ENCODE measurements at places on chromosomes 11 and 22.

- no peak for DNase-seq
Measured at GRCh38 chr11:130006929-130007328, 4.3 kb upstream of the PRDM10 start.

GRCh38 chr11:12691473-12691872 lies 17.3 kb downstream of the TEAD1 start:
- DNase-seq = no peak

GRCh38 chr11:23974051-23974450 lies 522.8 kb upstream of the LUZP2 start:
- DNase-seq = no peak

DNA sequence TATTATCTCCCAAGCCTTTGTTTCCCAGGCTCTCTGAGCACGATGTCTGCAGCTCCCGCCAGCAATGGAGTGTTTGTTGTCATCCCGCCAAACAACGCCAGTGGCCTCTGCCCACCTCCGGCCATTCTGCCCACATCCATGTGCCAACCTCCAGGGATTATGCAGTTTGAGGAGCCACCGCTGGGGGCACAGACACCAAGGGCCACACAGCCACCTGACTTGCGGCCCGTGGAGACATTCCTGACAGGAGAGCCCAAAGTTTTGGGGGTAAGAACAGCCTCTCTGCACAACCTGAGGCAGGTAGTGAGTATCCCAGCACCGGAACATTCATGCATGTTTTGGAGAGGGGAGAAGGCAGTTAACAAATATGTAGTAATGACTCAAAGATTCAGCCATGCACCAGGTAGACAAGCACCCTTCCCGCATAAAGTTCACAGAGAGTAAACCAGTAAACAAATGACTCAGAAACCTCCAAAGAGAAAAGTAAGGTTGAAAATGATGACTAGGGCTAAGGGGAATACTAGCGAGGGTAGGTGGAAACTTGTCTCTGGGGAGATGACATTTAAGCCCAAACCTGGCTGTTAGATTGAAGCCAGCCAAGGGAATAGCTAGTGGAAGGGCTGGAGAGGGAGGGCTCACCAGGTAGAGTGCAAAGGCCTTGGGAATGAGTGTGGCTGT lies 7.2 kb downstream of the MS4A15 start:
- no peak for DNase-seq

GRCh38 chr11:55732936-55733335 lies 40.3 kb upstream of the OR5D13 start:
- no peak for DNase-seq

GRCh38 chr22:29032014-29032475 lies 29.6 kb downstream of the C22orf31 start:
- DNase-seq = no peak

GRCh38 chr11:62860835-62861563 lies 19.7 kb upstream of the SLC3A2 start:
- DNase-seq = no peak

- DNase-seq = no peak
Measured at GRCh38 chr22:43431808-43432554, 20.2 kb downstream of the MPPED1 start.

- peak; percentile 12 for DNase-seq
Measured at GRCh38 chr22:32206774-32207758, 2.2 kb upstream of the RFPL2 start.

GRCh38 chr22:28826921-28827320 lies 26.6 kb upstream of the XBP1 start:
- no peak for DNase-seq

DNA sequence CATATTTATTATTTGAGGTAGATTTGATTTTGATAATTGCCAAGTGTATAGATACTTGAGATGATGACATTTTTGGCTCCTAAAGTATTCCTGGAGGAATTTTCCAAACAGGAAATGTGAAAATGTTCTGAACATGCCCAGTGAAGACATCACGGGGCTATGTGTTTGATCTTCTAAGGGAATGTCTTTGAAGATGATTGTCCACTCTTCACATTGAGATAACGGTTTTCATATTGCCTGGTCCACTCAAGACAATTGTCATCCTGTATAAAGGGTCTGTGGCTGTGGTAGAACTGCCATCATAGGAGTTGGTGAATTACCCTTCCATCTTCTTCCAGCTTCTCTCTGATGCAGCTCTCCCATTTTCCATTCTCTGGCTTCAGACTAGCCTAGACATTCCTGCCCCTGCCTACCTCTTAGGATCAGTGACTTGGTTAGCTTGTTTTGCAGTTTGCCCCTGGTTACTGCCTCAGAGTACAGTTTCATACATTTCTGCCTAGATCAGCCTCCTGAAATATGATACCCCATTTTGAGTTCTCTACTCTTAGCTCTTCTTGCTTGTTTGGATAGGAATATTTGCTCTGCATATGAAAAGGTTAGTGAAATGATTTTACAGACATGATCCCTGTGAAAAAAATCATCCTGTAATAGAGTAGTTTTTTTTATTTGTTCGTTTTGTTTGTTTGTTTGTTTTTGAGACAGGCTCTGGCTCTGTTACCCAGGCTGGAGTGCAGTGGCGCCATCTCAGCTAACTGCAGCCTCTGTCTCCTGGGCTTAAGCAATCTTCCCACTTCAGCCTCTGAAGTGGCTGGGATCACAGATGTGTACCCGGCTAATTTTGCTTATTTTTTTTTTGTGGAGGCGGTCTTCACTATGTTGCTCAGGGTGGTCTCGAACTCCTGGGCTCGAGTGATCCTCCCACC lies 111.4 kb upstream of the SORL1-AS1 start:
- DNase-seq = no peak

DNA sequence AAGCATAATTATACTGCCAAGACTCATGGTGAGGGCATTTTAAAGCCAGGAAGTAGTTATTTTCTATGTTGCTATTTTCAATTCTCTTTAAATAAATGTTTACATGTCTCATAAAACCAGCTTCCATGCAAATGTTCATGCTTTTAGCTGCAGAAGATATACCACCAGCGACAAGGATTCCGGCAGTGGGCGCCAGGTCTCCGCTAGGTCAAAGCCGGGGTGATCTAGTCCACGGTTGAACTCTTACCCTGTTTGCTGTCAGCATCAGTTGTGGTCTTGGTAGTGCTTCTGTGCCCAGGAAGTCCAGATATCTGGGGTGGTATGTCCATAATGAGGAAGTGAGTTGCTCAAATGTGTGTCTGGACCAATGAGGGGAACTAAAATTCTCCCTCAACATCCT lies 265.7 kb downstream of the BRD1 start:
- DNase-seq = no peak

DNA sequence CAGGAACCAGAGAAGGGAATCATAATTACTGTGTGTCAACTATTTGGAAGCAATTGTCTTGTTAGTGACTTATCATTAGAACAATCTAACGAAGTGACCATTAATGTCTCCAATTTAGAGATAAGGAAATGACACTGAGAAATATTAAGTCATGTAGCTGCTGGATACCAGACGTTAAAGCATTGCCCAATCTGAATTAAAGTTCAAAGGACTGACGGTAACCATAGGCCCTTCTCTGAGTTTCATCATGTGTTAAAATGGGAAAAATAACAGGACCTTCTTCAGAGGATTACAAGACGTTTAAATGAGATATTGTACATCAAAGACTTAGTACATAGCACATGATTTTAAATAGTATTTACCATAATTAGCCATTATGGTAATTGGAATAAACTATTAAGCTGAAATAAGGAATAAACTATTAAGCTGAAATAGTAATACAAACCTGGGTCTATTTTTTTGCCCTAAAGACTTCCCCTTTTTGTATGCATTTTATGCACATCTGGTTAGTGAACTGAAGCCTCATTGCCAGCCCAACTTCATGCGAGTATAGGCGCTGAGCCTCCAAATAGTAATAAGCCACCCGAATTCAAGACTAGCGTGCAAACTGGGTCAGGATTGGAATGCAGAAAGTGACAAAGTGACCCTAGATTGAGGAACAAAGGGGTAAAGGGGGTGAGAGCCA lies 41.0 kb downstream of the GLYATL1 start:
- DNase-seq = no peak

- DNase-seq = no peak
Measured at GRCh38 chr11:125376856-125377255, 119.2 kb downstream of the FEZ1 start.

GRCh38 chr11:117862753-117863152 lies 13.7 kb downstream of the FXYD6 start:
- no peak for DNase-seq

GRCh38 chr11:125621995-125622394 lies 3.0 kb upstream of the CHEK1 start:
- DNase-seq = peak; percentile 33

DNA sequence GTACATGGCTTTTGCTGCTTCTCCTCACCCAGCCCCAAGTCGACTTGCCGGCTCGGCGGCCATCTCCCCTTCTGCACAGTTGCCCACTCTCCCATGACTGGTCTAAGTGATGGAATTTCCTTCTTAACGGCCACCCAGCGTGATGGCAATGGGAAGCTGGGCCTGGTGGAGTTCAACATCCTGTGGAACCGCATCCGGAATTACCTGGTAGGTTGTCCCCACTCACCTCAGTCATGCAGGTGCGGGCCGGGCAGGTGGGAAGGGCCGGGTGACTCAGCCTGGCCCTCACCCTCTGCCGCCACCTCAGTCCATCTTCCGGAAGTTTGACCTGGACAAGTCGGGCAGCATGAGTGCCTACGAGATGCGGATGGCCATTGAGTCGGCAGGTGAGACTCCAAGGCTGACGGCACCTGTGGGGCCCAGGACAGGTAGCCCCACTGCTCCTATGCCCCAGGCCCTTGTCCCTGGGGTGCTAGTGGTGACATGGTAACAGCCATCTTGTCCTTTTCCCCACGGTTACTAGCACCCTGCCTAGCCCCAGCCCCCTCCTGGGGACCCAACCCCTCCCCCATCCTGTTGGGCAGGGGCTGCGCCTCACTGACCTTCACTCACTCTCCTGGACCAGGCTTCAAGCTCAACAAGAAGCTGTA lies 28.1 kb downstream of the CAPN1 start:
- no peak for DNase-seq

DNA sequence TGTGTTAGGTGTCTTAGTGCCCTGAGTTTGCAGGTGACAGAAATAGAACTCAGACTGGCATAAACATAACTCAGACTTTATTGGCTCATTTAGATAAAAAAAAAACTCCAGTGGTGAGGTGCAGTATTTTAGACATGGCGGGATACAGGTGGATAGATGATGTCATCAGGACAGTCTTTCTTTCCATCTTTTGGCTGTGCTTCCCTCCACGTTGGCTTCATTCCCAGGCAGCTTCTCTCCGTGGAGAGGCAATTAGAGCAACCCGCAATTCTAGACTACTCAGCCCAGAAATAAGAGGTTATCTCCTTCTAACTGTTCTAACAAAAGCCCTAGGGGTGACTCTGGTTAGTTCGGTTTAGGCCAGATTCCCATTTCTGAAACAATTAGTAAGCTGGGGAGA lies 40.5 kb downstream of the NCAM1 start:
- DNase-seq = no peak

DNA sequence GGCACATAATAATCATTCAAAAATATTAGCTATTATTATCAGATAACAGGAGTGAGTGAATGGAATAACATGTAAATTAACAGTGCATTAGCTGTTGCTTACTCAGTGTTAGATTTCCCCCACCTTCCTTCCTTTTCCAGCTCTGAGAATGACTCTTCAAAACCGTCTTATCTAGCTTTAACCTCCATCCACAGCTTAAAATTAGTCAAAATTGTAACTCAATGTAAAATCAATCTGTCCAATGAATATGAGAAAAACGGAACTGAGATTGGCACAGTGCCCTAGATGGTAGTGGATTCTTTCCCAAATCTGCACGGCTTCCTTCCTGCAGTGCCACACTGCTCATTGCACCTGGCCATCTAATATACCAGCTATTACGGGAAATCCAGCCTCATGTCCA lies 156.8 kb upstream of the BDNF start:
- no peak for DNase-seq

GRCh38 chr11:396511-396947 lies 2.5 kb downstream of the PKP3 start:
- peak; percentile 24 for DNase-seq

- no peak for DNase-seq
Measured at GRCh38 chr11:35313760-35314153, 105.6 kb downstream of the SLC1A2 start.

DNA sequence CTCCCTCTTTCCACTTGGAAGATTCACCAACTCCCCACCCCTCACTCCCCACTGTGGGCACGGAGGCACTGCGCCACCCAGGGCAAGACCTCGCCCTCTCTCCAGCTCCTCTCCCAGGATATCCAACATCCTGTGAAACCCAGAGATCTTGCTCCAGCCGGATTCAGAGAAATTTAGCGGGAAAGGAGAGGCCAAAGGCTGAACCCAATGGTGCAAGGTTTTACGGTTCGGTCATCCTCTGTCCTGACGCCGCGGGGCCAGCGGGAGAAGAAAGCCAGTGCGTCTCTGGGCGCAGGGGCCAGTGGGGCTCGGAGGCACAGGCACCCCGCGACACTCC lies 397 bp upstream of the CD44 start:
- DNase-seq = no peak

DNA sequence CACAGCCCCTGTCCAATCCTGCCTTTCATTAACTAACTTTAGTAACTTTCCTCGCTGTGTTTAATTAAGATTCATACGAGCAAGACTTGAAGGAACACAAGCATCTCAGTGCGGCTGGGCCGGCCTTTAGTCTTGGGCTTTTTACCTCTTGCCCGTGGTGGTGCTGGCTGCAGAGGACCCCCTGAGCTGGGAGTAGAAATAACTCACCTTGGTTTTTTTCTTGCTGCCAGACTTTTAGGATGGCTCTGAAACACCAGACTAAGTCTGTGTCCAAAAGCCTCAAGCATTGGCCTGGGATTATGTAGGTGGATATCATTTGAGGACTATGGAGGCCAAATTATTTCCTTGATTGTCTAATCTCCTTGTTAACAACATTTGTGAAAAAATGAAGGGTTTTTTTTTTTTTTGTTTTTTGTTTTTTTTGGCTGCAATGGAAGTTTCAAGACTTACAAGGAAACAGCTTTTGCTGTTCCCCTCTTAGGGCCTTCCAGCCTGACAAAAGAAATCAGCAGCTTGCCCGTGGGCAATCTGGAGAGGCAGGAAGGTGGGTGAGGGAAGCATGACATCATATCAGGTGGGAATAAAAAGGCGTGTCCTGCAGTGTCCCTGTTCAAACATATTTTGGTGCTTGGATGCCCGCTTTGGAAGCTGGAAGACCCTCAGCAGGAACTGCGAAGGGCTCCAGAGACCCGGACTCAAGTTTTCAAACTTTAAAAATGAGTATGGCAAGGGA lies 44.0 kb downstream of the SMIM38 start:
- DNase-seq = no peak

DNA sequence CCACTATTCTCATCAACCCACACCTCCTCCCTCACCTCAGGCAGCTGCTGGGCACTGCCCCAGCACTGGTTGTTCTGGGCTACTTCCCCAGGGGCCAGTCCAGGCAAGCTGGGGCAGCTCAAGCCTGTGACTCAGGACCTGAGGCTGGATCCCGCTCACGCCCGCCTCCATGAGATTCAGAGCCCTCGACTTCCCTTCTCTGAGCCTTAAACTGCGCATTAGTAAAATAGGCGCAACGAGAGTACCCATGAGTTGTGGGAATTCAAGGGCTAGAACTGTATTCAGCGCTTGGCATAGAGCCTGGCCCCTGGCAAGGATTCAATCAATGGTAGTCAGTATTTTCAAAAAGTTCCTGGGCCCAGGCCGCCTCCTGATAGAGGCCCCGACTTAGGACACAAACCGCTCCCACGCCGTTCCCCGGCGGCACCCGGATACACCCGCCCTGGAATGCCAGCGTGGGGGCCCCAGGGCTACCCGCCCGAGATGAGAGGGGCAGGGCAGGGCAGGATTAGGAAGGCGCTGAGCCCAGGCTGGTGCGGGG lies 723 bp upstream of the CD82 start:
- peak; percentile 91 for DNase-seq

GRCh38 chr11:25838918-25839625 lies 492.9 kb upstream of the ANO3 start:
- DNase-seq = no peak

GRCh38 chr22:43188829-43189545 lies 2.1 kb upstream of the TTLL12 start:
- DNase-seq = peak; percentile 16
